ENCODE measurements at places on chromosomes 7 and 10.

GRCh38 chr10:29083096-29083495 is 205.8 kb upstream of the LYZL1 start:
- no peak for DNase-seq

GRCh38 chr10:45471059-45471458 is 97.0 kb downstream of the ALOX5 start:
- DNase-seq: no peak

GRCh38 chr7:137626469-137627067 is 220.2 kb downstream of the DGKI start:
- DNase-seq: no peak

DNA sequence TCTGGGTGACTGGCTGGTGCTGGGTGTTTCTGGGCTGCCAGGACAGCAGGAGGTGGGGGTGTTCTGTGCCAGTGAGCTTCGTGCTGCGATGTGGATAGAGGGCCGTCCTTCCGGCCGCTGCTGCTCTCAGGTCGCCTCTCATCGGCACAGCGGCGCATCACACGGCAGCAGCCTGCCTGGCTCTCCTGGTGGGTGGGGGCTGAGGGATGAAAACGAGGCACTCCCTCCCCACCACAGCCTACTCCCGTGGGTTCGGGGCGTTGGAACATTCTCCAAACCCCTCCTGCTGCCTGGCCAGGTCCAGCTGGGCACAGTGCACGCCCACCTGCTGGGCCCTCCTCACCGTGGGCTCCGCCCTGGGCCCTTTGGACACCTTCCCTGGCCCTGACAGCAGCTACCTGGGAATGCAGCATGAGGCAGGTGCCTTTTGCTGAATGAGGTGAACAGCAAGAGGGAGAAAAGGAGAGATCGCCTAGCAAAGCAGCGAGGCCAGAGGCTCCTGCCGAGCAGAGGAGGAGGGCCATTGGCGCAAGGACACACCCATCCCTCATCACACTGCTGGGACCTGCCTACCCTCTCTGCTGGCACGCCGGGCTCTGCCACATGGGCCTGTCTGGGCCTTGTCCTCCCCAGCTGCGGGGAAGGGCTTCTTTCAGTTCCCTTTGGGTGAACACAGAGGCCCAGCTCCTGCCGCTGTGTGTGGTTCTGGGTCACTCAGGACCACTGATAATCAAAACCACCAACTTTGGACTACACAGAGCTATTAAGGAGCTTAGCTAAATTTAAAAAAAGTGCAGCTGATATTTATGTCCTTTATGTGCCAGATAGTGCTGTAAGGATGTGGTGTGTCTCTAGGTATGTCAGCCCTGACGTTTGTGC is 33.4 kb downstream of the INPP5A start:
- DNase-seq: no peak

- no peak for DNase-seq
These were observed 10.8 kb downstream of the NEURL1 start for GRCh38 chr10:103504181-103504783.

- DNase-seq: no peak
These were observed 52.3 kb downstream of the HECW1 start for GRCh38 chr7:43164757-43165156.

DNA sequence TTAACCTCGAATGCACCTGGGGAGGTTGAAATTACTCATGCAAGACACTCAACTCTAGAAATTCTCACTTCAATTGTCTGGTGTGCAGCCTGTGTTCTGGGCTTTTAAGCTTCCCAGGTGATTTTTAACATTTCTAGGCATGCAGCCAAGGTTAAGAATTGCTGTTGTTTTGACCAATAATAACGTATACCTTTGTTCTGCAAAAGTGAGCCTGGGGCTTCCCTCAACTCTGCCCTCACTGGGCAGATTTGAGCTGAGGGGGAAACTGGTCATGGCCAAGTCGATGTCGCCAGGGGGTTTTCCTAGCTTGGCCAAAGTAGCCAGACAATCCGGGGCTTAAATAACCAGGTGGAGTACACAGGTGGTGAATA is 568 bp downstream of the PRSS2 start:
- no peak for DNase-seq

DNA sequence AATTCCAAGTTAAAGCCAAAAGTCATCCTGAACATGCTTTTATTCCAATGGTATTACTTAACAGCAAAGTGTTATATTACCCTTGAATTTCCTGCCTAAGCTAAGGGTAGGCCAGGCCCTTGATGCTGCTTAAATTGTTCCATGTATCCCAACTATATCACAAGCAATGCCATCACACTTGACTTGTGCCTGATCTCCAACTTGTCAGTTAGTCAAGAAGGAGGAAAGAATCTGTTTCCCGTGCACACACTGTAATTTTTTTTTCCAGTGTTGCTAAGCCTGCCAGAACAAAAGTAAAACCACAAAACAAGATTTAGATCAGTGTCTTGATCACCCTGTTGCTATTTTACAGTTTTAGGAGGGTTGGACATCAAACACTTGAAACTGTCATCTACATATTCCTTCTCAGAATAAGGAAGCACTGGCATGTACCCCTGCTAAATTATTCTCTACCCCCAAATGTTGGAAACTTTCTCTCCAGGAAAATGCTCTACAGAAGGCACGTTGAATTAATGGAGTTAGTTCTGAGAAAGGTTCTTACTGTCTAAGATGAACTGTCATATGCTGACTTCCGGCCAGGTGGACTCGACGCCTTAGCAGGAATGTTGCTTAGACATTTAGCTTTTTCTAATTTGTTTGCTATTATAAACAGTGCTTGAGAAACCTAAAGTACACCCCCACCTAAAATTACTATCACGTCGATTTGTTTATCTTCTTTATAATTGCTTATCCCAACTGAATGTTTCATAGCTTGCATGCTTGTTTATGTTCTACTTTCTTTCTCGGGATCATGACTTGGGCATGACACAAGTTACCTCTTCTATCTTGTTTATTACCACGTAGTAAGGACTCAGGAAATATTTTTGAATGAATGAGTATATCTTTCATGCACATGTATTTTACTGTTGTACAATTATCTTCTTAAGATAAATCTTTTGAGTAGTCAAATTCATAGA is 105.5 kb upstream of the ZNF438 start:
- no peak for DNase-seq

GRCh38 chr7:24830440-24831050 is 73.3 kb upstream of the GSDME start:
- DNase-seq: no peak

DNA sequence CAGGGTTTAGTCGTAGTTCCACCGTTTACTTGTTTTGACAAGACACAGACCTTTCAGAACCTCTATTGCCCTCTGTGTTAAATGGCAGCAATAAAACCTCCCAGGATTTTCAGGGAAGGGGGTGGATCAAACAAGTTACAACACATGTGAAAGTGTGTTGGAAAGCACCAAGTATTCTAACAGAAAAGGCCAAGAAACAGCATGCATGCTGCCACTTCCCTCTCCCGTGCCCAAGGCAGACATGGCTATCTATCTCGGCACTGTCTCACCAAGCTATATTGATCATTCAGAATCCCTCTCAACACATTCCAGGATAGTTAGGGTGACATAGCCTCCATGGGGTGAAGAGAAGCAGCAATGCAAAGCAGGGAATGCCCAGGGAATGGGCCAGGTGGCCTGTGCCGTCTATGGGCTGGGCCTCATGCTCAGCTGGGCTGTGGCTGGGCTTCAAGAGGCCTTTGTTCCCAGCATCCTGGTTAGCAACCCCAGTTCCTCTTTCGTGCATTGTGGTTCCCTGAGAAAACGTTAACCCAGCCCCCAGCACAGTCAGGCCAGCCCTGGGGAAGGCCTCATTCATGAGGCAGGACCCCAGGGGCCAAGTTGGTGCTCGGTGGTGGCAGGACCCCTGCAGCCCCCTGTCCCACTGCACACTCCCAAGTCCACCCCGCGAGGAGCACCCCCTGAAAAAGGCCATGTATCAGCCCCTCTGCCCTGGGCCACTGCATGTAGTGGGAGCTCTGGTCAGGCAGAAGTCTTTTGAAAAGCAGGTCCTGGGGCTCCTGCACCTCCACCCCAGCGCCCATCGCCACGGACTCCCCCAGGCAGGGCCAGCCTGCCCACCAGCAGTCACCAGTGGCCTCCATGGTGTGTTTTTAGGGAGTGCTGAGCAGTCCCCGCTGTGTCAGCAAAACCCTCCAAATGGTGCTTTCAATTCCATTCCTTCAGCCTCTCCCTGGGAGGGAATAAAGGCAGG is 25.5 kb downstream of the VSIR start:
- no peak for DNase-seq

- no peak for DNase-seq
These were observed 27.5 kb upstream of the BTBD16 start for GRCh38 chr10:122243550-122243949.

DNA sequence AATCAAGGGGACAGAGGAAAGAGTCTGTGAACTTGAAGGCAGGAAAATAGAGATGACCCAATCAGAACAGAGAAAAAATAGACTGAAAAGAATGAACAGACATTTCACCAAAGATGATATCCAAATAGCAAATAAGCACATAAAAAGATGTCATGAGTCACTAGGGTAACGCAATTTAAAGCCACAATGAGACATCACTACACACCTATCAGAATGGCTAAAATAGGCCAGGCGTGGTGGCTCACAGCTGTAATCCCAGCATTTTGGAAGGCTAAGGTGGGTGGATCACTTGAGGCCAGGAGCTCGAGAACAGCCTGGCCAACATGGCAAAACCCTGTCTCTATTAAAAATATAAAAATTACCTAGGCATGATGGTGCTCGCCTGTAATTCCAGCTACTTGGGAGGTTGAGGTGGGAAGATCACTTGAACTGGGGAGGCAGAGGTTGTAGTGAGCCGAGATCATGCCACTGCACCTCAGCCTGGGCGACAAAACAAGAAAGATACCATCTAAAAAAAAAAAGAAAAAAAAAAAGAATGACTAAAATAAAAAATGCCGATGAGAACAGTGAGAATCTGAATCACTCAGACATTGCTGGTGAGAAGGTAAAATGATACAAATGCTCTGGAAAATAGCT is 100.9 kb downstream of the LHPP start:
- DNase-seq: no peak

- no peak for DNase-seq
These were observed 27.8 kb downstream of the A1CF start for GRCh38 chr10:50857579-50857978.

DNA sequence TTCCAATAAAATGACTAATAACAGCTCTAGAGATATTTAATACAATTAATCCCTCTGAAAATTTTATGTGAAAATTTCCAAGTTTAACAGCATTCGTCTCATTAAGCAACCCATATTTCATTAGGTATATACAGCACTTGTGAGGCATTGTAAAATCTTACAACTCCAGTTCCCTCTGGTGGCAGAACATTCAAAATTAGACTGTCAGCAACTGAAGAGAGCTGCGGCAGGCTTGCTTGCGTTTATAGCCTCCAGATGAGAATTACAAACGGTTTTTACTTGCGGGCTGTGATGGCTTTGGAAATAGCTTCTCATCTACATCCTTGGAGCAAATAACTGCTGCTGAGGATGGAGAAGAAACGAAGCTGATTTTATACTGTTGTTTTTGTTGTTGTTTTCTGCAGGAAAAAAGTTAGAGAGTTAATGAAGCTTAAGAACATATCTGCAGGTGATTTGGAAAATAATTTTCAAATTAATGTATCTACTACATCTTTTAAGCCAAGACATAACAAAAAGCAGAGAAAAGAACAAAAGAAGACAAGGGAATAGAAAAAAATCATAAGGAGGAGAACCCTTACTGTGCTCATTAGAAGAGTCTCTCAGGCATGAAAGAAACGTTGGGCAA is 171.3 kb downstream of the MAGI2 start:
- DNase-seq: no peak

DNA sequence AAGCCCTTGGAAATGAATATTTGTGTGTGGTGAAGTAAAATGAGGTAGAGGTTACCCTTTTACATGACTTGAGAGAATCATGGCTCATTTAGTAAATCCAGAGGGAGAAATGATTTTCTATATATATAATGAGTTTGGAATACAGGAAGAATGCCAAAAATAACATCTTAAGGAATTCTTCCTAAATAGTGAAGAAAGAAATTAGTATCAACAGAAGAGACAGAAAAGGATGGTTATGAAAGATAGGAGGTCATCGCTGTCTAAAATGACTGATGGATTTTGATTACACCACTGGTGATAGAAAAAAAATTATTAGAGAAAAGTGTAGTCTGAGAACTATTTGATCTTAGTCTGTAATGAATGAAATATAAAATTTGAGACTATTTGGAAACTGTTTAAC is 283.0 kb downstream of the ADK start:
- no peak for DNase-seq

DNA sequence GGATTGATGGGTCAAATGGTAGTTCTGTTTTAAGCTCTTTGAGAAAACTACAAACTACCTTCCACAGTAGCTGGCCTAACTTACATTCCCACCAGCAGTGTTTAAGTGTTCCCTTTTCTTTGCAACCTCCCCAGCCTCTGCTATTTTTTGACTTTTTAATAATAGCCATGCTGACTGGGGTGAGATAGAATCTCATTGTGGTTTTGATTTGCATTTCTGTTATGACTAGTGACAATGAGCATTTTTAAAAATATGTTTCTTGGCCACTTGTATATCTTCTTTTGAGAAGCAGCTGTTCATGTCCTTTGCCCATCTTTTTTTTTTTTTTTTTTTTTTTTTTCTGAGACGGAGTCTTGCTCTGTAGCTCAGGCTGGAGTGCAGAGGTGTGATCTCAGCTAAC is 155.2 kb upstream of the BMPER start:
- no peak for DNase-seq

- no peak for DNase-seq
These were observed 126.2 kb downstream of the PRPF18 start for GRCh38 chr10:13712837-13713581.

DNA sequence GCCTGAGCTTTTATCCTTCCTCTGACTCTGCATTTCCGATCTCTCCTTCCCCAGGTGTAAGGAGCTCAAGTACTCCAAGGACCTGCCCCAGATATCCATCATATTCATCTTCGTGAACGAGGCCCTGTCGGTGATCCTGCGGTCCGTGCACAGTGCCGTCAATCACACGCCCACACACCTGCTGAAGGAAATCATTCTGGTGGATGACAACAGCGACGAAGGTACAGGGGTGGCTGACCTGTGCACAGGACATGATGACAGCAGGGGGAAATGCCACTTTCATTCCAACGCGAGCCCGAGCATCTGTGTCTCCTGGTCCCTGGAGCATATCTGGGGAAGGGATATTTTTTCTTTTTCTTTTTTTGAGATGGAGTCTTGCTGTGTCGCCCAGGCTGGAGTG is 256.2 kb downstream of the GALNT17 start:
- DNase-seq: no peak

DNA sequence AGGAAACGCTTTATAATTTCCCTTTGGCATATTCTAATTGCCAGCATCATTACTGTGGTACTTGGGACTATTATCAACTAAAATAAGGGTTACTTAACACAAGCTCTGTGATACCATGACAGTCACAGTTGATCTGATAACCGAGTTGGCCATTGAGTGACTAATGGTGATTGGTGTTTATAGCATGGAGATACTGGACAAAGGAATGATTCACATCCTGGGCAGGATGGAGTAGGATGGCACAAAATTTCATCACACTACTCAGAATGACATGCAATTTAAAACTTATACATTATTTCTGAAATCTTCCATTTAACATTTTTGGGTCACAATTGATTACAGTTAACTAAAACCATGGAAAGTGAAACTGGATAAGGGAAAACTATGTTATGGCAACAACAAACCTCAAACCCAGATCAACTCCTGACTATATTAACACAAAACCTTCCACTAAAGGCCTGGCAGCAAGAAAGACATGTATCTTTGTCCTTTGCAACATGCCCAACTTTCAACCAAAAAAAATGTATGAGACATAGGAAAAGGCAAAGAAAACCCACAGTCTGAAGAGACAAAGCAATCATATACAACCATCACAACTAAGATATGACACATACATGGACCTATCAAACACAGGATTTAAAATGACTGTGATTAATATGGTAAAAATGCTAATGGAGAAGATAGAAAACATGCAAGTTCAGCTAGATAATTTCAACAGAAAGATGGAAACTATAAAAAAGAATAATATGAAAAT is 208.5 kb upstream of the NRP1 start:
- DNase-seq: no peak

All from stimulated activated CD8-positive, alpha-beta memory T cell treated with anti-CD3 and anti-CD28 coated beads, Interleukin-12 subunit alpha, Interleukin-12 subunit beta, amount 100 ng/mL, for 4 hours (primary cell).